ENCODE measurements at places on chromosomes 5 and 9.
A peak's percentile ranks its signal among the peaks of the same experiment; 100 is the strongest.

DNA sequence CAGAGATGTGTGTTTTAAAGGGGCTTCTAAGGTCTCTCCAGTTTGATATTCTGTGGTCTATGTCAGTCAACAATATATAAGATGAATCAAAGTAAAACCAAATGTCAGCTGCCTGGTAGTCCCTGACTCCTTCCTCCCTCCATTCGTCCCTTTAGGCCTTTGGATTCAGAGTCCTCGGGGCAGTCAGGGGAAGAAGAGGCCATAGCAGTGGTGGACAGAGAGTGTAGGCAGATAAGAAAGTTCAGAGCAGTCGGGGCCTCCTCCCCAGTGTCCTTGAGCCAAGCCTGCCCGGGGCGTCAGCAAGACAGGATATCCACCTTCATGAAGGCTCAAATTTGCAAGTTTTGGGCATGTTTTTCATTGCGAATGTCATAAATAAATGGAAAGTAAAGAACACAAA lies 110.6 kb downstream of the ADAMTS16 start:
- no peak for DNase-seq

DNA sequence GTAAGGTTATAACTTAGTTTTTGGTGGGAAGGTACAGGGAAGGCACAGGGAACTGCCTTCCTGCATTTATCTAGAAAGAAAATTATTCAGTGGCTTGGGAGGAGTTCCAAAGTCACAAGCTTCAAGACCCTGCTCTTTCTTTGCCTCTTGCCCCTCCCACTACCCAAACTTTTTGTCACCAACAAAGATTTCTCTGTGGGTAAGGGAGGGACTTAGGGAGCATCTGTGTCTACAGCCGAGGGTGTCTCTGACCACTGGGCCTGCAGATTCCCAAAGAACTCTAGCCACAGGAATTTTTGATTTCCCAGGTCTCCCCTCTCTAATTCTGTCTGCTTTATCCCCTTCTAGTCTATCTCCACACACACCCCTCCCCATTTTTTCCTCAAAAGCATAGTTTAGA lies 2.1 kb downstream of the ECSCR start:
- DNase-seq: no peak

DNA sequence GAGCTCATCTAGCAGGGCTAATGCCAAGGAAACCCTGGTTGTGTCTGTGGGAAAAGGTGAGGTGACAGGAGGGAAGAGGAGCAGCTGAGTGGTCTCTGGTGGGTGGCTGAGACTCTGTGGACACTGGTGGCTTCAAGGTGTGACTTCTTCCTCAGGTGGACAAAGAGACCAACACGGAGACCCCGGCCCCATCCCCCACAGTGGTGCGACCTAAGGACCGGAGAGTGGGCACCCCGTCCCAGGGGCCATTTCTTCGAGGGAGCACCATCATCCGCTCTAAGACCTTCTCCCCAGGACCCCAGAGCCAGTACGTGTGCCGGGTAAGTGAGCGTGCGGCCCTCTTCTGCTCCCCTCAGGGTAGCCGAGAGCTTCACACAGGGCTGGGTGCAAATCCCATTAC lies 31.1 kb upstream of the RARS1 start:
- no peak for DNase-seq

DNA sequence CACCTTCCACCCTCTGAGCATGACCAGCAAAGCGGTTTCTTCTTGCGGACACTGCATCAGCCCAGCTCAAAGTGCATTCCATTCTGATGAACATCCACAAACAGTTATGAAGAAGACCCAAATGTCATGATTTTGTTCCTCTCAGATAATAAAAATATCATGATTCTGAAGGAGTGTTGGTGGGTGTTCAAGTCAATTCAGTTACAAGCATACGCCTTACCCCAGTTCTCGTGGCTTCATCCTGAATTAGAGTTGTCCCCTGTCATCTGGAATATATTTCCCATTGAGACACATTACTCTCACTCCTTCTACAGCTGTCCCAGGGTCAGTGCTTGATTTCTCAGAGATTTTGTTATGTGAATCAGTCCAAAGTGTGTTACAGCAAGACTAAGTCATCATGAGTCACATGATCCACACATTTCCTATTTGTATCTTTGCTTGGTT lies 325.4 kb downstream of the RFX3 start:
- no peak for DNase-seq

GRCh38 chr9:124520206-124520596 lies 13.0 kb upstream of the NR5A1 start:
- DNase-seq: no peak

- DNase-seq: no peak
Observed at GRCh38 chr9:30584559-30584958, 1799.9 kb upstream of the ACO1 start.

DNA sequence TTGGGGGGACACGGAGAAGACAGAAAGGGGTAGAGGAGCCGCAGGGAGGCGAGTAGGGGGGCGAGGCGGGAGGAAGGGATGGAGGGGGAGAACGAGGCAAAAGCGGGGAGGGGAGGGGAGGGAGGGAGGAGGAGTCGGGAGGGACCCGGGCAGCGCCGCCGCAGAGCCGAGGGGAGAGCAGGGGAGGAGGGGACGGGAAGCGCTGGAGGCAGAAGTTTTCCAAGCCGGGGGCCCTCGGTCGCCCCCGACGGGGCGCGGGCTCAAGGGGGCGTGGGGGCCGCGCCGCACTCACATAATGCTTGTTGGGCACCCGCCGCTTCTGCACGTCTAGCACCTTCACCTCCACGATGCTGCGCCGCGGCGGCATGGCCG lies 353 bp downstream of the SH3PXD2B start:
- peak; percentile 36 for DNase-seq

- peak; percentile 8 for DNase-seq
Observed at GRCh38 chr5:164326219-164326618, 820.8 kb downstream of the MAT2B start.

GRCh38 chr9:92612292-92612691 lies 57.6 kb downstream of the IPPK start:
- no peak for DNase-seq

- DNase-seq: no peak
Observed at GRCh38 chr5:117131048-117131679, 556.5 kb upstream of the SEMA6A start.

DNA sequence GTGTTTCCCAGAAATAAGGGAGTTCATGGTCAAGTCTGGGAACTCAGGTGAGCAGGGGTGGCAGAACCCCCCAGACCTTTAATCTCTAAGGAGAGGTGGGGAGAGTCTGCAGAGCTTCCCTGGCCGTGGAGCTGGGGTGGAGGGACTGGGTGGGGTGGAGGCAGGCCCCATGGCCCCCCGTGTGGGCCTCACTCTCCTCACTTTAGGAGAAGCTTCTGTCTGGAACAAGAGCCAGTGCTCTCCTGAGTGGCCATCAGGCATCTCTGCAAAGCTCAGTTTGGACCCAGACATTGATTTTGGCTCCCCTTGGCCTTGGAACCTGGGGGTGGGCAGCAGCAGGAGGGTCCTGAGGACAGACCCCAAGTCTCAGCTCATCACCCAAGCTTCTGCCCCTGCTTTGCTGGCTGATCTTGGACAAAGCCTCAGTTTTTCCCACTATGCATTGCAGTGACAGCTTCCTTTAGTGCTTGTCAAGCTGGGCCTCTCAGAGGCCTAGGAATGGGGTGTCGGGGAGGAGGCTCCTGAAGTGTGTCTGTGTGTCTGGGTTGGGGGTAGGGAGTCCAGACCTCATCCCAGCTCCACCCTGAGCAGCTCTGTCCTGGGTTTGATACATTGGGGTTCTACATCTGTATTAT lies 3.5 kb upstream of the GBGT1 start:
- no peak for DNase-seq

- DNase-seq: no peak
Observed at GRCh38 chr5:172493002-172493401, 38.7 kb upstream of the SH3PXD2B start.

GRCh38 chr5:163504079-163504931 lies 1.1 kb upstream of the MAT2B start:
- peak; percentile 31 for DNase-seq

DNA sequence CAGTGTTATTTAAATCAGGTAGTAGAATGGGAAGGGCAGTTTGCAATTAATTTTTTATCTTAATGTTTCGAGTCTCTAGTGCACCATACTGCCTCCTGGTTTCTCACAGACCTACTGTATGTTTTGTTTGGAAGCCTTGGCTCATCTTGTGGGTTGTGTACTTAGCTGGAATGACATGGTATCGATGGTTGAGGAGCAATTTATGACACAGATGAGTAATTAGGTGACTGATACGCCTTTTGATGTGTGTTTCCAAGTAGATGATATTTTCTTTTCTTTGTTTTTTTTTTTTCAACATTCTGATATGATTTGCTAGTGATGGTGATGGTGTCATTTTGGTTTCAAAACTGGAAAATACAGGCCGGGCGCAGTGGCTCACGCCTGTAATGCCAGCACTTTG lies 16.1 kb downstream of the BASP1 start:
- no peak for DNase-seq

DNA sequence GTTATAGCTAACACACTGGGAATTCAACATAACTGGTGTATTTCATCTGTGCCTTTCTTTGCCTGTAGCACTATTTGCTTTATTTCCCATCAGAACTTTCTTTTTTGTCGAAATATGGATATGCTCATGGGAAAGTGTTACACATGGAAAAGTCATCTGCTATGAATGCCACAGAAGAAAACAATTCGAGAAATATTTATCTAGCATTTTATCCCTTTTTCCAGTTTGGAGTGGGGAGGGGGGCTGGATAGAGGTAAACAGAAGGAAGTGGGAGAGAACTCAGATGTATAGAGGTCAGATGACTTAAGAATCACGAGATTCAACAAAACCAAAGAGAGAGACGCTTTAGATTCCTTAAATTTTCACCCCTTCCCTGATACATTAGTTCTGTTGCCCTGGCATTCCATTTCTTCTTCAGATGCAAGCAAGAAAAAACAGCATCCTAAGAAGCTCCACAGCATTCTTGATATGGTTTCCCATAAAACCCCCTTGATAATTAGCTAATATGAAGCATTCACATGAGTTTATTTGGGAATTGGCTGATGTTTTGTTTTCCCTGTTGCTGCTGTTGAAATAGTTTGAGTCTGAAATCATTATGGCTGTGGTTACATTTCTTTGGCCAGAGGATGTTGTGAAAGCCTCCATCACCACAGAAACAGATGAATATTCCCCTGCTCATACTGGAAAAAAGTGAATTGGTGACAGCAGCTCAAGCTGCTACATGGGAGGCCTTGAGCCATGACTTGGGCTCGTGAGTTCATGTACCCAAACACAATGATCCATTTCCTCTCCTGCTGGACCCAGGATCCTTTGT lies 335.8 kb upstream of the DAB2 start:
- DNase-seq: no peak

DNA sequence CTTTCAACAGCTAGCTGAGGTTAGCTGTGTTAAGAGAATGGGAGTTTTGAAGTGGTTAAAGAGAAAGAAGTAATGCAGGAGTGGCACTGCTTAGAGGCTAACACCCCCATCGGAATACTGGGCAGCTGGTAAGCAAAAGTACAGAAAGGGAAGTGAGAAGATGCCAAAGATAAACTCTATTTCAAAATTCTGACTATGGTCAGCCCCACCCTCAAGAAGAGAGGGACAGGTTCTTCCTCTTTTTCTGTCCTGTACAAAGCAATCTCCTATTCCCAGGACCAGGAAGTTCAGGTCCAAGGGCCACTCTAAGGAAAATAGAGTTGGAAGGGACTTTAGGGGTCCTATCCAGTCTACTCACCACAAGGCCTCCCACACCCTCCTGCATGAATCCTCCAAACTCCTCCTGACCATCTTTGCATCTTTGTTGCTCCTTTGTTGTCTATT lies 45.9 kb upstream of the JAK2 start:
- no peak for DNase-seq

DNA sequence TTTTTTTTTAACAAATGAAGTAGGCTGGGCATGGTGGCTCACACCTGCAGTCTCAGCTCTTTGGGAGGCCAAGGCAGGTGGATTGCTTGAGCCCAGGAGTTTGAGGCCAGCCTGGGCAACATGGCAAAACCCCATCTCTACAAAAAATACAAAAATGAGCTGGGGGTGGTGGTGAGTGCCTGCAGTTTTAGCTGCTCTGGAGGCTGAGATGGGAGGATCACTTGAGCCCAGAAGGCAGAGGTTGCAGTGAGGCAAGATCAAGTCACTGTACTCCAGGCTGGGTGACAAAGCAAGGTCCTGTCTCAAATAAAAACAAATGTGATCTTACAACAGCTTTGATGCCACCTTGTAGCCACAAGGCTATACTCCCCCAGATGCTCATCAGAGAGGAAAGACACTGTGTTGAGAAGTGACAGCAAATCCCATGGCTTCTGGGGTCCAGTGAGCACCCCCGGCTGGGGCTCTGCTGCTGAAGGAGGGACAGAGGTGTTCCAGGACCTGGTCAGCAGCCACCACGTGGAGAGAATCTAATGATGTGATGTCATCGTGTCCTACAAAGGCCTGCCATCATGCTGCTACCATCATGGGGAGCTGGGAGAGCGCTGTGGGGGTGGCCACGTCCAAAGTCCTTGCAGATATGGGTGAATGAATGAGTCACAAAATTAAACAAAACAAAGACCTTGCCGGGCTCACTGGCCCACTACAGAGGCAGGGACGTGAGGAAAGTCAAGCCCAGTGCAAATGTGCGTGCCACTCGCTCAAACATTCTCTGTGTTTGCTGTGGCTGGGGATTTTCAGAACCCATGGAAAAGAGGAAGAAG lies 60.7 kb downstream of the PRRT1B start:
- DNase-seq: peak; percentile 60

- no peak for DNase-seq
Observed at GRCh38 chr9:73531658-73532057, 380.0 kb downstream of the ANXA1 start.

- DNase-seq: peak; percentile 95
Observed at GRCh38 chr5:123036391-123037103, at the start of gene PPIC. TSS of gene PPIC (minus strand) at chr5:123036725. CDS start at chr5:123036625, 100 bp downstream.

All from Calu3 (cell line).